Effector CD4-positive, alpha-beta T cell (primary cell): ENCODE measurements at places on chromosomes 13 and 19.
A peak's percentile ranks its signal among the peaks of the same experiment; 100 is the strongest.

- DNase-seq = no peak
Measured at GRCh38 chr13:42788601-42789000, 7.2 kb downstream of the FAM216B start.

DNA sequence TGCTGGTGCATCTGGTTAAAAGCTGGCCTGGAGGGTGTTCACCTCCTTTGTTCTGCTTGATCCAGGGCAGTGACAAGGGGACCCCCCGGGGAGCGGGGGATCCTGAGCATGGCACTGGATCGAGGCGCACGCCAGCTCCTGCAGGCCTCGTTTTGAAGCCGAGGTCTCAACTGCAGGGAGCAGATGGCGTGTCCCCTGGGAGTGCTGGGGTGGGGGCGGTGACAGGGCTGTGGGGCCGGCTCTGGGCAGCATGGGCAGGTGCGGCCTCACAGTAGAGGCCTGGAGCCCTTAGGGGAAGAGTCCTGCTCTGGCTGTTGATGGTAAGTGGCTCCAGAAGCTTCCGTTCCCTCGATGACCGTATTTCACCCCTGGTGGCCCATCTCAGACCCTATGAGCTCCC lies 51.8 kb downstream of the CRTC1 start:
- DNase-seq = no peak

DNA sequence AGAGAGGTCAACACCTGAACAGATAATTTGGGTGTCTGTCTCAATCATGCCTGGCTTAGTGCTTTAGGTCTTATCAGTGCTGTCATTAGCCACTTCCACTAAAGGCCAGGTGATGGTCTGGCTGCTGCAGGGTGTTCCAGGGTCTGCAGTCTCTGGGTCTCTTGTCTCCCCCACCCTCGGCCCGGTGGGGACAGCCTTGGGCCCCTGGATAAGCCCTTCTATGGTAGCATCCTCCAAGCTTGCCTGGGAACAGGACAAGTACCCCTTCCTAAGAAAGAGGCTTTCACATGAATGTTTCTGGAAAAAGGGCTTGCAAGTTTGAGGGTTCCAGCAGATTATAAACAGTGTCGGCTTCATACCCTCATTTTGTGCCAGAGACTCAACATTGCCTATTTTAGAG lies 29.3 kb upstream of the ZNF536 start:
- DNase-seq = no peak

- DNase-seq = peak; percentile 50
Measured at GRCh38 chr19:2478278-2478755, 2.4 kb downstream of the GADD45B start.

DNA sequence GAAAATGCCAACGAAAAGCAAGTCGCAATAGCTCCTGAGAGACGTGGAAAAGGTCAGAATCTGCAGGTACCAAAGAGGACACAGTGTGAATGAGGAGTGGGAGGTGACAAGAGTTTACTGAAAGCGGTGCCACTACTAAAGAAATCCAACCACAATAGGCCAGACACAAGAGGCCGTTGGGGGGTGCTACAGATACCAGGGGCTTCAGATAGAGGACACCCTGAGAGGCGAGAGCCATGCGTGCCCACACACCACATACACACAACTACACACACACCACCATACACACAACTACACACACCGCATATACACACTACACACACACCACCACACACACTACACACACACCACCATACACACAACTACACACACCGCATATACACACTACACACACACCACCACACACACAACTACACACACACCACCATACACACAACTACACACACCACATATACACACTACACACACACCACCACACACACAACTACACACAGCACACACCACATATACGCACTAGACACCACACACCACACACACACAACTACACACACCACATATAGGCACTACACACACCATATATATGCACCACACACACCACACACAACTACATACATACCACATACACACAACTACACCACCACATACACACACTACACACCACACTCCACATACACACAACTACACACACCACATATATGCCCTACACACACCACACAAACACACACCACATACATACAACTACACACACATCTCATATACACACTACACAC lies 28.5 kb downstream of the CRYL1 start:
- DNase-seq = no peak

DNA sequence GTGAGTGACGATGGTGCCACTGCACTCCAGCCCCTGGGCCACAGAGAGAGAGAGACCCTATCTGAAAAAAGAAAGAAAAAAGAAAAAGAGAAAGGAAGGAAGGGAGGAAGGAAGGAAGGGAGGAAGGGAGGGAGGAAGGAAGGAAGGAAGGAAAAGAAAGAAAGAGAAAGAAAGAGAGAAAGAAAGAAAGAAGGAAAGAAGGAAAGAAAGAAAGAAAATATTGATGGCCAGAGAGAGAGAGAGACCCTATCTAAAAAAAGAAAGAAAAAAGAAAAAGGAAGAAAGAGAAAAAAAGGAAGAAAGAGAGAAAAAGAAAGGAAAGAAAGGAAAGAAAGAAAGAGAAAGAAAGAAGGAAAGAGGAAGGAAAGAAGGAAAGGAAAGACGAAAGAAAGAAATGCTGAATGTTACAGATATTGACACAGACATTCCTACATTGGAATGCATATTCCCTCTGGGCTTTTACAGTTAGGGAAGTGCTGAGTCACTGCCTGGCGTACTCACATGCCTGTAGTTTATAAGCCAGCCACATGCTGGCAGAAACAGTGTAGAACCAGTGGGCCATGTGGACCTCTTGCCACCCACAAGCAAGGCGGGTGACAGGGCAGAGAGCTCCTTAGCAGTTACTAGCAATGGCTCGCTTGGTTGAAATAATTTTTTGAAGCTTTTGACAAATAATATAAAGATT lies 34.6 kb upstream of the SLC46A3 start:
- DNase-seq = no peak

GRCh38 chr19:46901701-46902401 lies 41.1 kb downstream of the ARHGAP35 start:
- no peak for DNase-seq

DNA sequence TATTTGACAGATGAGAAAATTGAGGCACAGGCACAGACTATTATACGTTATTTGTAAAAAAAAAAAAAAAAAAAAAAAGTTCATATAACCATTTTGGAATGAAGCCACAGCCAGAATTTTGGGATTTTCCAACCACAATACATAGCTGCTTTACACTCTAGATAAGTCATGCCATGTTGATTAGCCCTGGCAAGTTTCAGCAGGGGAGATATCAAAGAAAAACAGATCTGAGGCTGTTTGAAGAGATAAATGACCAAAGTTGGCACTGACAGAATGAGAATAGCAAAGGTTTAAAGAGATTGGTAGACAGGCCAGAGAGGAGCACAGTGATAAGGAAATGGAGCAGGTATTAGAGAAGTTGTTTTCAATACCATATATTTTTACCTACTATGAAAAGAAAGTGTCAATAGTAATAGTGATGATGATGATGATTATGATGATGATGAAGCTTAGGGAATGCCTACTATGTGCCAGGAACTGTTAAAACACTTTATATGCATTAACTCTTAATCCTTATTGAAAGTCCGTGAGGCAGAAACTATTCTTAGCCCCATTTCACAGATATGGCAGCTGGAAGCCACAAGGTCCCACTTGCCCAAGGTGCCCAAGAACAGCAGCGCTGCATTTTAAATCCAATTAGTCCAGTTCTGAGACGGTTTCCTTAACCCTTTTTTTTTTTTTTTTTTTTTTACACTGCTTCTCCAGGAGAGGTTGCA lies 105.5 kb downstream of the MBNL2 start:
- no peak for DNase-seq

- no peak for DNase-seq
Measured at GRCh38 chr13:44050450-44051063, 170.9 kb downstream of the LACC1 start.

DNA sequence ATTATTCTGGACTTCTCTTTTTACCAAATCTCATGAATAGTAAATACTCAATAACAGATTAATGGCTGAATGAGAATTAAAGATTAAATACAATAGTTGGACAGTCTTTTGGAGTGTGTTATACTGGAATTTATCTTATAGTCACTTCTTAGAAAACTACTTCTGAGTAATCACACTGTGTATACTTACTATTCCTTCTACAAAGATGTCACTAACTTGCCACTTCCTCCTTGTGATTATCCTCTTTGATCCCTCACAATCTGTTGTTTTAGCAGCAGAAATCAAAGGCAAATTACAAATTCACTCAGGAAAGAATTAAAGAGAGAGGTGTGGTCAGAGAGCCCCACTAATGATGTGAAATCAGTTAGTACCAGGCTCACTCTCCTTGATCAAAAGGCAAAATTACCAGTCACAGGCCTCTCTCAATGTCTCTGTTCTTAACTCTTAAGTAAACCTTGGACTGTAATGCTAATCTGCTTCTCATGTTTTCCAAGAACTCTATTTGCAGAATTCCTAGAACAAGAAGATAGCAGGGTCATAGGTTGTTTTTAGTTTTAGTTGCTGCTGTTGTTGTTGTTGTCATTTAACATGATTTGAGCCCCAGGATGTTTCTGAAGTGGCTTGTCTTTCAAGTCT lies 37.3 kb upstream of the FNDC3A start:
- no peak for DNase-seq

GRCh38 chr13:66977161-66977560 lies 253.0 kb downstream of the PCDH9 start:
- no peak for DNase-seq

DNA sequence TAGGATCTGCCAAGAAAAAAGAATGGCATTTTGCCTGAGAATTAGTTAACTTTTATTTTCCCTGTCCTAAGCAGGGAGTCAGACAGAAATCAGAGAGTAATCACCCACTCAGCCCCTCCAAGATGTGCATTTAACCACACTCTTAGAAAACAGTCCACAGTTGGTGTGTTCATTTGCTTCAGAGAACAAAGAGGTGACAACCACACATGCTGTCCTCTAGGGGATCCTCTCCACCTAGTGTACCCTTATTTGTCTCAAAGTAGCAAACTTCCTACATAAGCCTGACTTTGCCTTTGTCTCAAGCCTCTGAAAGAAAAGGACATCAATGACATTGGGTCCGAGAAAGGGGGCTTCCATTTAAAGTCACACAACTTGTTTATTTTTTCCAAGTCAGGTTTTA lies 107.0 kb upstream of the RFC3 start:
- no peak for DNase-seq

DNA sequence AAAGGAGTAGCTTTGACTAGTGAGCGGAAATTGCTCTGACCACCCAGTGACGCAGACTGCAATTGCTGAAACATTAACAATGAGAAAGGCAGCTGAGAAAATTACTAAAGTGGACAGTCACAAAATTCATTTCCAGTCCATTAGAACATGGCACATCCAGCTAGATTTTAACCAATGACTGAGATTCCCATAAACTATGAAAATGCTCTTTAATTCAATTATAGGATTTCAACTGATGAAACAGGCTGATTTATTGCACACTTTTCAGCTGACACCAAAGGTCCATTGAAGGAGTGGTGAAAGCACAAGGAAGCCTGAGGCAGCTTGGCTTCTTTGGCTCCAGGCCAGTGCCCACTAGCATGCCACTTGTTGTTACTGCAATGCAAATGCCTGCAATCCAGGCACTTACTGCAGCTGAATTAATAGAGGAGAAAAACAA lies 933.4 kb downstream of the SLITRK6 start:
- DNase-seq = no peak

GRCh38 chr13:85650613-85651012 lies 148.6 kb downstream of the SLITRK6 start:
- DNase-seq = no peak

GRCh38 chr19:11179716-11180297 lies 17.5 kb downstream of the KANK2 start:
- DNase-seq = no peak

DNA sequence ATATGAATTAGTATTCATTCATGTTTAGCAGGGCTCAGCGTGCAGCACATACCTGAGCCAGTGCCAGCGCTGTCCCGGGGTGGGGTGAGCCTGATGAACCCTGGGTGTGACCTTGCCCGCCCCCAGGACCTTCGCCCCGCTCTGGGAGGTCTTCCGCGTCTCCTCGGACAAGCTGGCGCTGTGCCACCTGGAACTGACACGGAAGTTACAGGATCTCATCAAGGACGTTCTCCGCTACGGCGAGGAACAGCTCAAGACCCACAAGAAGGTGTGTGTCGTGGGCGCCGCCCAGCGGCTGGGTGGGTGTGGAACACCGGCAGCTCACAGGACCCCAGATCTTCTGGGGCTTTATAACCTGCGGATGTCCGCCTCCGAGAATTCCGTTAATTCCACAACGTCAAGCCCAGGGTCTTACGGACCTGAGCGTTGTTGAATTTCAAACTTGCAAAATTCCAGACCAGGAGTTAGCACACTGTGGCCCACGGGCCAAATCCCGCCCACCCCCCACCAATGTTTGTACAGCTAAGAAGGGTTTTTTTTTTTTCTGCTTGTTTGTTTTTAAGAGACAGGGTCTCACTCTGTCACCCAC lies 15.4 kb downstream of the FCHO1 start:
- DNase-seq = no peak

- DNase-seq = no peak
Measured at GRCh38 chr13:93655154-93655553, 428.5 kb downstream of the GPC6 start.

DNA sequence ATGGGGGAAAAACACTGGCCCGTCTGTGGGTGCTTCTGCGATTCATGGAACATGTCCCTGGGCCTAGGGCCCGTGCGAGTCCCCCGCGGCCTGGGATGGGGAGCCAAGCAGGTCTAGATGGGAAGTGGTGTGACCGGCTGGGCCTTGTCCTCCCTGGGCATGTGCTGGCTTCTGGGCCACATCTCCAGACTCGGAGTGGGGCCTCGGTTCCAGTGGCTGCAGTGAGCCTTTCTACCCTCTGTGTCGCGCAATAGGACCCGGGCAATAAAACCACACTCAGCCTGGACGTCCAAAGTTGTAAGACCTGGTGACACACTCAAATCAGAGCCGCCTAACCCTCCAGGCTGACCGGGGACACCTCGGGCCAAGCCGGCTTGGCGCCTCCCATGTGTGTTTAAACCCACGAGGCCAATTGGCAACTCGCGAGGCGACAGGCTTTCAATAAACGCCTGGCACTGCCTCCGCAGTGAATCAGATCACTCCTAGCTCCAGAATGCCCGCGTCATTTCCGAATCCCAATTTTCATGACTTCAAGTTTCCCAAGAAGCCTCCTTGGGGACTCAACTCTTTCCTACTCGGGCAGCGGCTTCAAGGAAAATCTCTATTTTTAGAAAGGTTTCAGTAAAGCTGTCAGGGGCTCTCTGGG lies 57.3 kb downstream of the KLF2 start:
- DNase-seq = no peak

GRCh38 chr19:16384688-16385087 lies 60.1 kb downstream of the KLF2 start:
- DNase-seq = no peak

DNA sequence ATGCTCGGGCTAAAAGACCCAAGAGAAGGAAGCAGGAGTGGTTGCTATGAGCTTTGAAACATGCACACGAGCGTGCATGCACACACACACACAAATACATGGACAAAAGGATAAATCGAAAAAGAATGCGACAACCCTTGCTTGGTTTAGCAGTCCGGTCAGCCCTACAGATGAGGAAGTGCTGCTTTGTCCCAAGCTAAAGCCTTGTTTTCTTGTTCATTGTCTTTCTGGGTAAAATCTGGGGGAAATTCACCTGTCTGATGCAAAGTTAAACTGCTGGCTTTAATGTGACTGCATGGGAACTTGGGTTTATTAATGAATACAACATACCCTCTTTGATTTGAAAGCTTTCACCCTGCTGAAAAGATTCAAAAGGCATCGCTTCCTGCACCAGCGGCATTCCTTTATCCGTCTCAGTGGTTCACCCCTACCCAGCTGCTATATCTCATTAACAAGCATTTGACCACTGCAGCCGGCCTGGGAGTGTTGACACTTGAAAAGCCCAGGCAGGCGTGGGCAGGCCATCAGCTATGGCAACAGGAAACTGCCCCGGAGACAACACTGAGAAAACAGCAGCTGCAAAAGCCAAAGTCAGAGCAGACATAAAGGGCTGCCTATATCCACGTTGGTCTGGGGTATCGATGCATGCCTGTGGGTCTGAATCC lies 301.7 kb downstream of the NDFIP2 start:
- DNase-seq = no peak
